ENCODE measurements at places on chromosomes 7 and 10.

DNA sequence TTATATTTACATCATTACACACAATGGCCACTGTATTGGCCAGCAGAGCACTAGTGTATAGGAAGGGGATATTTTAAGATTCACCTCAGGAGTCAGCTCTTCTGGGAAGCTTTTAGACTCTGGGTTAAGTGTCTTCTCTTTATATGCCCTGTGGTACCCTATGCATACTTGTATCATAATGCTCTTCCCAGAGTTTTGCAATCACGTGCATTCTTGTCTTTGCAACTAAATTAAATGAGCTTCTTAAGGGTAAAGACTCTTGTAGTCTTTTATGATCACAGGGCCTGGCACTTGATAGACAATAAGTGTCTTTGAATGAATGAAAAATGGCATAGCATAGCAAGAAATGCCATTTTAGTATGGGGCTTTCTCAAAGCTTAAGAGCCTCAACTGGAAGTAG, 35.4 kb upstream of the ARMS2 start:
- no peak for DNase-seq

DNA sequence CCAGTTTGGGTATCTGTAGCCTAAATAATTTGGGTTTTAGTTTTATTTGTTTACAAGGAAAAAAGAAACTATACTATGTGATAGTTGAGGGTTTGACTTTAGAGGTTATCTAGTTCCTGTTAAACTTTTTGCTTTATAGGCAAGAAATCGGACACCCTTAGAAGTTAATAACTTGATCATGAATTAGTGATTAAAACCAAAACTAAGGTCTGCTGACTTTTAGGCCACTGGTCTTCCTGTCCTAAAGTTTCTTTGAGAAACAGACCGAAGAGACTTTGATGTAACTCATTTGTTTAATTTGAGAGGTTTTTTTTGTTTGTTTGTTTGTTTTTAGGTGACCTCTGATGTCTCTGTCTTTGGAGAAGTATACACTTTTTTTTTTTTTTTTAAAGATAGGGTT, 59.7 kb downstream of the PHTF2 start:
- no peak for DNase-seq

DNA sequence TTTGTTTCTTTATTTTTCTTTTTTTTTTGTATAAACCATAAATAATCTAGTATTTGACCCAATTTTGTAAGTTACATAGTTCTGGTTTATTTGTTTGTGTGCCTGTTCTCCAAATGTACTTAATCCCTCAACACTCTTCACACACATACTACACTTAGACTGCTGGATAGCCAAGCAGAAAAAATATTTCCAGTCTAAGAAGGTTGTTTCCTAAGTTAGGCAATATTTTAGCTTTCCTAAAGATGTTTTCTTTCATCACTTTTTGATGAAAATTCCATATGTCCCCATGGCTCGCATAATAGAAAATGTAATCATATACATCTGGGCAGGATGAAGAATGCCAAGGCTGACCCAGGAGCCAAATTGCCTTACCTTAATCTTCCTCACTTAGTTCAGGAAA, 105.3 kb downstream of the PPP1R3A start:
- no peak for DNase-seq

- no peak for DNase-seq
These were observed 1.7 kb downstream of the SCRN1 start for GRCh38 chr7:29987811-29988317.
